Stimulated activated CD4-positive, alpha-beta T cell treated with anti-CD3 and anti-CD28 coated beads, TNF-alpha, amount 100 ng/mL, for 24 hours (primary cell): ENCODE measurements at places on chromosomes 2 and 18.

DNA sequence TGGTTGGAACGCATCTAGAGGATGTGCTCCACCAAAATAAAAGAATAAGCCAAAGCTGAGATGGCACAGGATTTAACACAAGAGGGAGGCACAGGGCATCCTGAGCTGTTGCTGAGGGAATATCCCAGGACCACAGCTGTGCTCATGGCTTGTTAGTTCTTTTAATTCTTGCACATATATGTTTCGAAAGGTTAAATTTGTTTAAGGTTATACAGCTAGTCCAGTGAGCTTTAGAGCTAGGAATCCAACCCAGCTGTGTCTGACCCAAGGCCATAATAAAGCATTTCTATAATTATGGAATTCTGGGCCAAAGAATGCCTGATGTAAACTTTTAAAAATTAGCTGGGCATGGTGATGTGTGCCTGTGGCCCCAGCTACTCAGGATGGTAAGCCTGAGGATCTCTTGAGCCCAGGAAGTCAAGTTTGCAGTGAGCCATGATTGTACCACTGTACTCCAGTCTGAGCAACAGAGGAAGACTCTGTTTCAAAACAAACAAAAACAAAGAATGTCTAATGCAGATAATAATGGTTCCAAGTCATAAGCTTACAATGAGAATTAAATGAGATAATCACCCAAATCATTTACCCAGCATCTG is 66.4 kb upstream of the CCBE1 start:
- no peak for DNase-seq

DNA sequence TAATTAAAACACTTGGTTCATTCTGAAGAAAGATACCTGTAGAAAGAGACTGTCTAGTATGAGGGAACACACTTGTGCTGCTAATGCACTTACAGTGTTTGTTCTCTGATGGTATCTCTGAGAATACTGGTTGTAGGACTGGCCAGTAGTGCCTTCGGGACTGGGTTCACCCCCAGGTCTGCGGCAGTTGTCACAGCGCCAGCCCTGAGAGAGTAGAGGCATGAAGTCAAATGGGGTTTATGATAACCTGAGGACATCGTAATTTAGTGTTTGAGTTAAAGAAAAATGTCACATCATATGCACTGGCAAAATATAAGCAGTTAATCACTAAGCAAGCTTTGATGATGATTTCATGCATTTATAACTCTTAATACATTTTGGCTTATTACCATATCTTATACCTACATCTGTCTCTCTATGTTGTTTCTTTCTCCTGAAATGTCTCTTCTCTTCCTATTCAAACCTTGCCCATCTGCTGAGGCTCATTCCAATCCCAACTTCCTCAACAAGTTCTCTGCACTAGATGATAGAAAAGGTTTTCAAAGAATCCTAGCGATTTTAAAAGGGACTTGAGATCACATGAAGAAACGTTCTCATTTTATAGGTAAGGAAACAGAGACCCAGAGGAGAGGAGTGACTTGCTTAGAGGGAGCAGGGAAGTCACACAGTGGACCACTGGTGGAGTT is 50.2 kb downstream of the ATIC start:
- no peak for DNase-seq

- no peak for DNase-seq
These were observed 58.1 kb upstream of the ZC3H15 start for GRCh38 chr2:186427970-186428369.

DNA sequence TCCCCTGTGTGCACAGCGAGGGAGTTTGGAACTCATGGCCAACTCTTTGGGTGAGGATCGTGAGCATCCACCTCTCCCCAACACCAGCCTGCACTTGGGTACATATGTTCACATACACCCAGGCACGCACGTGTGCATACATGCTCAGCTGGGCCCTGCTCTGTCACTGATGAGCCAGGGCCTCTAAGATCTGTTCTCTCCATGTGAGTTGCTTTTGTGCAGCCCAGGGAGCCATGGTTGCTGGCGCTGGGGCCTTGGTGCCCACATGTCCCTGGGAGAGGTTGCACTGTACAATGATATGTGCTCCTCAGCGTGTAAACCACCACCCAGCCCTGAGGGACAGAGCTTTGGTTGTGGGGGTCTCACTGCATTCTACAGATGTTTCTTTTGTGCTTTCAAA is 44.1 kb downstream of the KLHL29 start:
- no peak for DNase-seq

DNA sequence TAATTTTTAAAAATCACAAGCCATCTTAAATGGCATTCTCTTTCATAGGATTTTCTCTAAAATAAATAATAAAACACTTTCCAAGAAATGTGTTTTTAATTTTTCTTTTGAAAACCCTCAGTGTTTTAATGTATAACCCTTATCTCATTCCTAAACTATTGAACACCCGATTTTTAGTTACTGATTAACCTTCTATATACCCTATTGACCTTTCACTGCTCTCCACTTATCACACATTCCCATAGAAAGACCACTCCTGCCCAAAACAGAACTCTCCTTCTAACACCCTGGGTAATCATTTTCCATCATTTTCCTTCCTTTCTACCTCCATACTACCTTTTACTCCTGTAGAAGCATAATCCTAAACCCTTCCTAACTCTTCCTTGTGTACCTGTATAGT is 102.4 kb downstream of the EPC2 start:
- DNase-seq: no peak

GRCh38 chr2:157304811-157305722 is 20.6 kb downstream of the ERMN start:
- no peak for DNase-seq

DNA sequence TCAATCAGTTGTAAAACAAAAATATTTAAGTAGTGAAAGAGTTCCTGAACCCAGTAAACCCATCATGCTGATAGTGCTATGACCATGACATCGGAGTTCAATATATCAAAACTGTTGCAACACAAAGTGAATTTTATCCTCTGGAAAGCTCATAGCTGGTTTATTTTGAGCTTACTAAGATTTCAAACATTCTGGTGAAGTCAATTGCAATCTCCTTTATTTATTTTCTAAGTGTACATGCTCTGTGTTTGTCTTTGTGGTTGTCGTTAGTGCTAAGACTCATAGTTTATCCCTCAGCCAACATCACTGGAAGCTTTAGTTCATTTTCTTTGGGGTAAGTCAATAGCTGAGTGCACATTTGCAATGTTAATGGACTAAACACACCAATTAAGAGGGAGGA is 91.9 kb downstream of the QPCT start:
- DNase-seq: no peak

GRCh38 chr2:145503511-145503910 is 983.6 kb upstream of the ZEB2 start:
- DNase-seq: no peak

- DNase-seq: no peak
These were observed 687.4 kb upstream of the ID2 start for GRCh38 chr2:7994397-7994951.

DNA sequence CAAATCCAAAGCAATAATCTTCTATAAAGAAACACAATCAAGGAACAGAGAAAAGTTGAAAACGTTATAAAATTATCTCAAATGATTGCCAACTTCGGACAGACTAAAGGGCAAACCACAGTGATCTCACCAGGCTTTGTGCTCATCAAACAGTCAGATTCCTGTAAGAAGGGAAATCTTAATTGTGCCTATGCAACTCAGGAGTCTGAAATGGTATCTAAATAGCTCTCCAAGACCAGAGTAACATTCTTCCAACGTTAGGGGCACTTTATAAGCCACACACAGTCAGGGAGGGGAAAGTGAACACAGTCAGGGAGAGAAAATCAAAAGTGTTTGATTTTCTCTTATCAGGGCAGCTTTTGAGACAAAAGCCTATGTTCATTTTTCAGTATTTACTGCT is 29.4 kb downstream of the PLEKHM3 start:
- no peak for DNase-seq

DNA sequence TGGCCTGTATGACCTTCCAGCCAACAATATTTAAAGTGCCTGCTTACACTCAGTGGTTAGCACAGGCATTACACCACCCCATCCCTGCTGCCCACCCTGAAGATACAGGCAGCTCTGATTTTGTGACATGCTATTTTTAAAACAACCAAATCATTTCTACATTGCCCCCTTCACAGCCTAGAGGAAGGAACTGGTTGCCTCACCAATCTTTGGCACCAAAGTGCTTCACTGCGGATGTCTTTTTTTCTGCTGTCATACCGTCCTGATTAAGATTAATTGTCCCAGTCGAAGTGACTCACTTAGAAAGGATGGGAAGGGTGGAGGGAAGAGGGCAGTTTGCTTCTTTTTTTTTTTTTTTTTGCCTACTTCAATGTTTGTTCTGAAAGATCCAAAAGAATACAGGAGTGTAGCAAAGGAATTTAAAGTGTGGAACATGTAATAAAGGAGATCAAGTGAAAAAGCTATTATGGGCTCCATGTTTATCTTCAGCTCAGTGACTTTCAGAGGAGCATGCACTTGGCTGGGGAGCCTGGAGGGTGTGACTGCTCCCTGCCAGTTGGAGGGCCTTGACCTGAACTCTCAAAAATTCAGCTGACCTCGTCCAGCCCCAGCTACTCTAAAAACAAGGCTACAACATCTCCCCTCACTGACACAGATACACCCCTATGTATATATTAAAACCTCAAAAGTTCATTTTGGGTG is 501.1 kb upstream of the TNP1 start:
- no peak for DNase-seq

- no peak for DNase-seq
These were observed 110.6 kb downstream of the CRIM1 start for GRCh38 chr2:36466135-36466534.

GRCh38 chr2:26043862-26044696 is 10.2 kb downstream of the RAB10 start:
- no peak for DNase-seq

DNA sequence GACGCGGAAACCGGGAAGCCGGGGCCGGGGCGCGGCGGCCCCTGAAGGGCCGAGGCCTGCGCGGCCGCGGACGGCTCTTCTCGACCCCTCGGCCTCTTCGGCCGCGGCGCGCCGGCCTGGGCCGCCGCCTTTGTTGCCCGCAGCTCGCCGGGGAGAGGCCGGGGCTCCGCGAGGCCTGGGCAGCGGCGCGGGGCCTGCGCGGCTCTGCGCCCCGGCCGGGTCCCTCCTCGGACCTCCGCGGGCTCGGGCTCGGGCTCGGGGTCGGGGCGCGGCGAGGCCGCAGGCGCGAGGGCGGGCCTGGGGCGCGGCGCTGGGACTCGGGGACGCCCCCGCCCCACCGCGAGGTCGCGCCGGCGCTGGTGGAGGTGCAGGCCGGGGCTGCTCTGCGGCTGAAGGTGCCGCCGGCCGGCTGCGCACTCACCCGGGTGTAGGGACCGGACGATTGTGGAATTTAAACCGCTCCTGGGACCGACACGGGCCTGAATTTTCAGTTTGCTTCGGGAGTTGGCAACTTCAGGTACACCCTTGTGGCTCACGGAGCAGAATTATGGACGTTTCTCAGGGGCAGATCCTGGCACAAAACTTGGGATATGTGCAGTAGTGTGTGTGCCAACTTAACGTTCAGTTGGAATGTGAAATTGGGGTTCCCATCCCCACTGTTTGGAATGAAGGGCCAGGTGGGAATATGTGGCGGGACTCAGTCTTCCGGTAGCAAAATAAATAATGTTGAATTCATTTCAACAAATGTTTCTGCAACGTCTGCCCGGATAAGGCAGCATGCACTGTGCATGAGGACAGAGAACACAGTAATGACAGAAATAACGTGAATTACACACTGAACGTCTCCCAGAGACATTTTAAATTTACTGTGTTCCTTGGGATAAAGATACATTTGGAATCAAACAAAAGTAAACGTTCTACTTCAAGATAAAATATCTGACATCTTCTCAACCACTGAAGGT is 787 bp downstream of the SOCS6 start:
- no peak for DNase-seq

DNA sequence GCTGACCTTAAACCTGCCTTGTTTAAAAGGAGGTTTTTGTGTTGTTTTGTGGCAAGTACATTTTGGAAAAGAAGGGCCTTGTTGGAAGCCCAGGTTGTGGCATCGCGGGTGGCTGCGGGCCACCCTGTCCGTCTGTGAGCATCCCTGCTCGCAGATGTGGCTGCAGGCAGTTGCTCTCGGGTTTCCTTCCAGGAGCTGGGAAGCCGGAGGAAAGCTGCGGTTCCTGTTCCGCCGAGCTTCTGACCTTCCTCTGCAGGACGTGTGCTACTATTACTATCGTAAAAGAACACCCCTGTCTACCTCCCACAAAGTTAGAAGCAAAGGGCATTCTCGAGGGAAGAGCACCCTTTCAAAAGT is 766 bp downstream of the MFF start:
- no peak for DNase-seq
